GM13976 (cell line): ENCODE measurements at places on chromosomes 4 and X.
A peak's percentile ranks its signal among the peaks of the same experiment; 100 is the strongest.

DNA sequence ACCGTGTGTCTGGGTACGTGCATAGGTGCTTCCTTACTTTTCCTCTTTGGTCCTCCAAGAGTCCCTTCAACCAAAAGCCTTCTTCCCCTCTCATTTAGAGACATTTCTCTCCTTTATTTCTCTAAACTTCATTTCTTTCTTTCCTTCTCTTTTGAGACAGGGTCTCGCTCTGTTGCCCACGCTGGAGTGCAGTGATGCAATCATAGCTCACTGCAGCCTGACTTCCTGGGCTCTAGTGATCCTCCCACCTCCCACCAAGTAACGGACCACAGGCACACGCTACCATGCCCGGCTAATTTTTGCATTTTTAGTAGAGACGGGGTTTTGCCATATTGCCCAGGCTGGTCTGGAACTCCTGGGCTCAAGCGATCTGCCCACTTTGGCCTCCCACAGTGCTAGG lies 42.2 kb downstream of the ACOX3 start:
- DNase-seq: no peak

GRCh38 chr4:4574792-4575191 lies 32.9 kb upstream of the STX18 start:
- DNase-seq: no peak

- no peak for DNase-seq
Measured at GRCh38 chrX:107666931-107667330, 38.6 kb downstream of the PRPS1 start.

DNA sequence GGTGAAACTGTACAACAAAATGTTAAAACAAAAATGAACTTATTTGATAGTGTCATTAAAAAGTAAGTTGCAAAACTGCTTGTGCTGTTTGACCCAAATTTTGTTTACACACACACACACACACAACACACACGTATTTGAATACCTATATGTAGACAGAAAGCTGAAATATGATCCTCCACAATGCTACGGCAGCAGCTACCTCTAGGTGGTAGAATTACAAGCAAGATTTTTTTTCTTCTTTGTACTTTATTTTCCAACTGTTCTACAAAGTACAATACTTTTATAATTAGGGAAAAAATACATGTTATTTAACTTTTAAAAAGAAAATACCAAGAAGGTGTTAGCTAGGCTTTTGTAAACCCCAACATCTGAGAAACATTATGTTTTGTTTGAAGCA lies 1.2 kb downstream of the CYTL1 start:
- no peak for DNase-seq

GRCh38 chr4:147735413-147736301 lies 3.8 kb downstream of the ARHGAP10 start:
- peak; percentile 56 for DNase-seq

DNA sequence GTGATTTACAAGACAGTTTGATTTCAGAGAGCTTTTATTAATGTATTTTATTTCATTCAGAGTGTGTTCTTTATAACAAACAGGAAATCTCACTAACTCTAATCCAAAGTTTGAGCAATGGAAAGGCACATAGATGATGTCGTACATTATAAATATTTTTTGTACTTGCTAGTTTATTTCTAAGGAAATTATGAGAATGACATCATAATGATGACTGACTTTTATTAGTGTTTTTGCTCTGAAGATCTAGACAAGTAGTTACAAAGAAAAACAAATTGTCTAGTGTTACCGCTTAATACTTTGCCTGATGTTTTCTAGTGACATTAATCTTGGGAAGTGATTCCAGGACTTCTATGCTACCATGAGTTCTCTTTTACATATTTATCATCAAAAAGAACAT lies 43.2 kb downstream of the HHIP start:
- DNase-seq: no peak

DNA sequence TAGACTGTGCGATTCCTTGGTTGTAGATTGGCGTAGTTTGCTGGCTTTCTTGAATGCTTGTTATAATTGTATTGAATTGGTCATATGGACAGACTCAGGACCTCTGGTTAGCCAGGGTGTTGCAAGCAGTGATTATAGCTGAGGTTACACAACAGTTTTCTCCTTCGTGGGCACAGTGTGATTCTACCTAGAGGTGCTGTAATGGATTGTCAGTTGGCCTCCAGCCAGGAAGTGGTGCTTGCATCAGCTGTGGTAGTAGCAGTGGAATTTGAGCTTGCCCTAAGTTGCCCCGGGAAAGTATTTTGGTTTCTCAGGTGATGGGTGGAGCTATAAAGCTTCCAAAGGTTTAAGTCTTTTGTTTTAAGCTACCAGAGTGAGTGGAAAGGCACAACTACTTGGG lies 23.1 kb upstream of the GABRG1 start:
- no peak for DNase-seq

DNA sequence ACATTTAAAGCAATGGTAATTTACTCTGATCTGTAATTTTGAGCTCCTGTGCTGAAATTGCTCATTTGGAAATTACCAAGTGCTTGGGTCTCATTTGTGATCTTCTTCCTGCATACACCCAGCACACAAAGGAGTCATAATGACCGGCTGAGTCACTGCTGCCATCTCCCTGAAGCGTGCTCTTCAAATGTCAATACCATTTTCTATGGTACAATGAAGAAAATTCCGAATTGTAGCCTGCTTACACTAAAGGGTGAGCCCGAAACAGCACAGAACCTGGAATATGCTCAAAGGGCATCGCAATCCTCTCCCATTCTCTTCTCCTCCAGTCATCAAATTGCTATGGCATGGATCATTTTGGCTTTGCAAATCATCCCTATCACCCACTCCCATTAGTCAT lies 140.5 kb downstream of the GRIA3 start:
- no peak for DNase-seq

DNA sequence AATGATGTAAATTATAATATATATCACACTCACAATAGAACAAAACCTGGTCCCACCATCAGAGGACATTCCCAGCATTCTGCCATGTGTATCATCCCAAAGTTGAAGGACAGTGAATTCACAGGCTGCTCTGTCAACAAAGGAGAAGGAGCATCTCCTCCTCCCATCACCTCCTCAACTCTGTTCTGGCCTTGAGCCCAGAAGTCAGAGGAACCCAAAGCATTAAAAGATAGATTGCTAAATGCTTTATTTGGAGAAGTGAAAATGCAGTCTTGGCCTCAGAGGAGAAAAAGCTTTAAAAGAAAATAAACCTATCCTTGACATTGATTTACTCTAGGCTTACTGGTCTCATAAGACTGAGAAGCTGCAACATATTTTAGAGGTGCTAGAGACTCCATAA lies 268.8 kb upstream of the RASGEF1B start:
- no peak for DNase-seq

DNA sequence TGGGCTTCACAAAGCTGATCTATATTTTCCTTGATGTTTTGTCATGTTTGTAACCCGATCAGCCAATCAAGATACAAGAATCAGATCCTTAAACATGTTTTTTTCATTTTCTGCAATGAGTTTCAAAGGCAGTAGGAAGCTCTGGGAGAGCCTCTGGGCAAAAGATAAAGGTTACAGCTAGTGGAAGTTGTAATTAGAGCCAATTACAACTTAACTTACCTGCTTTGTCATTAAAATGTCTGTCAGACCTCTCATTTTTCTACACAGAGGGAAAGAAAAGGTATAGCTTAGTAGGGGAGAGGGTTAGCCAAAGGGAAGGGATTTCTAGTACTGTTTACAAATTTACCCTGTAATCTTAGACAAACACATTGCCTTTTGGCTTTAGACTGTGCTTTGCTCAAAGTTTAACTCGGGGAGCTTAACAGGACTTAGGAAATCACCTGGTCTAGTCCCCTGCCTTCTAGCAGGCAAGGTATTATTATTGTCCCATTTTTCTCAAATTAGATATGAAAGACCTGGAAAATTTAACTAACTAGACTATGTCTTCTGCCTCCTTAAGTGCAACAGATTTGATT lies 55.8 kb downstream of the FGF16 start:
- no peak for DNase-seq

DNA sequence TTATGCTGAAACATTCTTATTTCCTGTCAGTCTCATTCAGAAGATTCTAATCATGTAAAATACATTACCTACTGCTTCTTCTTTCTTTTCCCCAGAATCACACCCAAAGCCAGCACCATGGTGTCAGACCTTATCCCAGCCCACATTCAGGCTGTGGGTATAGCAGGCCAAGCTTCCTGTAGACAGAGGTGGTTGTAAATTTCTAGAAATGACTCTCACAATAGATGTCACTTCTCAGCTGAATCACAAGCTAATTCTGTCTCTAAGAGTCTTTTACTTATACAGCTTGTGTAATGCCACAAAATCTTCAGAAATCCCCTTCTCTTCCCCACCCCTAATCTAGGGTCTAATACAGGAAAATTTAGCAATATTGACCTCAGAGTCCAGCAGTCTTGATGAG lies 239.6 kb downstream of the PARM1 start:
- DNase-seq: peak; percentile 24

DNA sequence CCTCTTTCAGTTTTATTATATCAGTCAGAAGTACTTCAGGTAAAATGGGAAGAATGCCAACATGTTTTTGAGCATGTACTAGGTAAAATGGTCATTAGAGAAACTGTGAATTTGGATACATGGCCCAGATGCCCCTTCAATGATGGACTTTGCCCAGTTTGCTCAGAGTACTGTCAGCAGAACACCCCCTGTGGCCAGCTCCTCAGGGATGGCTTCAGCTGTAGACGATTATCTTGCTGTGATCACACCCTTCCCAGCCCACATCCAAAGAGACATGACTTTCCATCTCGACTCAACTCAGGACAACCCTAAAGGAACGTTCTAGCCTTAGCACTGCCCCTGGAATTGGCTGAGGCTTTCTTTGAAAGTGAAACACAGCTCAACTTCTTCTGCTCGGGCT lies 439.1 kb downstream of the PACRGL start:
- no peak for DNase-seq

- DNase-seq: no peak
Measured at GRCh38 chr4:76980261-76980660, 30.7 kb downstream of the SEPTIN11 start.

- DNase-seq: peak; percentile 54
Measured at GRCh38 chr4:155639704-155640523, 26.7 kb upstream of the GUCY1A1 start.

- DNase-seq: no peak
Measured at GRCh38 chr4:70405765-70406164, 8.0 kb downstream of the OPRPN start.

- DNase-seq: no peak
Measured at GRCh38 chr4:180333162-180333561, 1910.0 kb upstream of the TENM3 start.
